NCI-H1092 treated with DMSO at 0.1 percent for 48 hours (cell line): ENCODE measurements at places on chromosomes 1 and 21.
A peak's percentile ranks its signal among the peaks of the same experiment; 100 is the strongest.

DNA sequence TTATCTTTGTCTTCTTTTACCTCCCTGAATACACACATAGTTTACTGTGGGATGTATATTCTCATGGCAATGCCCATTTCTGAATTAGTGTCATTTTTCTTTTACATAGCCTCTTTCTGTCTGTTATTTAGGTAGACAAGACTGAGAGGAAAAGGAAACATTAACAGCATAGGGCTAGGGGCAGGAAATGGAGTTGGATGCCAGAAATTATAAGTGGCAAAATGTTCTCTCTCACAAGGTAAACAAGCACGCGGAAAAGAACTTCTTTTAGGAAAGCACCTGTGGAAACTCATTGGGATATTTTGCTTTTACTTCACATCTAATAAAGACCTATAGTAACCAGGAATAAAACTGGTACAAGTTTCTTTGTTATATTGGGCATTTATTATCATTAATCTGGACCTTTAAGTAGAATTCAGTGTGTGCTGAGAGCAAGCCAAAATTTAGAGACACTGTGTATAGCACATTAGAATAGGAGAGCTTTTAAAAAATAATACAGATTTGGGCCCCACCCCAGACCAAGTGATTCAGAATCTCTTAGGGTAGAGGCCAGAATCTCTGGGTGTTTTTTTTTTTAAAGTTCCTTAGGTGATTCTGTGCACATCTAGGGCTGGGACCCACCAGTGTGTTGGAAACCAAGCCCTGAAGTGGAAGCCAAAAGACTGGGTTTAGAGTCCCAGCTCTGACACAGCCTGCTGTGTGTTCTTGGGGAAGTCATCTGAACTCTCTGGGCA lies 32.7 kb downstream of the S100A10 start:
- no peak for DNase-seq

GRCh38 chr1:211580303-211580687 lies 1.3 kb upstream of the SLC30A1 start:
- DNase-seq: no peak

DNA sequence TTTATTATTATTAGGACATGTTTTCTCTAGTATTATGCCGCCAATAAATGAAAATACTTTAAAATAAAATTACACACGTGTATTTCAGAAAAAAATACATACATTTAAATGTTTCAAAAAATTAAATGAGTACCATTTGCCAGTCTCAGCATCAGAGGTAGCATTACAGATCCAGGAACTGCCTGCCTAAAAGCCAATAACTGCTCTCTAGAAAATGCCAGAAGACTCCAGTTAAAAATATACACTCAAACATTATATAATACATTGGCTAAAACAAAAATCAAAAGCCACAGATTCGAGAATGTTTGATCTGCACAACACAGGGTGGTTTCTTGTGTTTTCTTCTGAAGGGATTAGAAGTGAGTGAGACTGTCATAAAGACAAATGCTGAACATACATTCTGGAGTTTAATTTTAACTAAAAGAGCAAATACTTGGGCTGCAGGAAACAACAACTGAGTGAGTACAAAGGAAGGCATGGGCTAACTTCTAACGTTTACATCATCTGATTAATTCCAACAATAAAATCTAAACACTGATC lies 105.5 kb downstream of the RERE start:
- no peak for DNase-seq

DNA sequence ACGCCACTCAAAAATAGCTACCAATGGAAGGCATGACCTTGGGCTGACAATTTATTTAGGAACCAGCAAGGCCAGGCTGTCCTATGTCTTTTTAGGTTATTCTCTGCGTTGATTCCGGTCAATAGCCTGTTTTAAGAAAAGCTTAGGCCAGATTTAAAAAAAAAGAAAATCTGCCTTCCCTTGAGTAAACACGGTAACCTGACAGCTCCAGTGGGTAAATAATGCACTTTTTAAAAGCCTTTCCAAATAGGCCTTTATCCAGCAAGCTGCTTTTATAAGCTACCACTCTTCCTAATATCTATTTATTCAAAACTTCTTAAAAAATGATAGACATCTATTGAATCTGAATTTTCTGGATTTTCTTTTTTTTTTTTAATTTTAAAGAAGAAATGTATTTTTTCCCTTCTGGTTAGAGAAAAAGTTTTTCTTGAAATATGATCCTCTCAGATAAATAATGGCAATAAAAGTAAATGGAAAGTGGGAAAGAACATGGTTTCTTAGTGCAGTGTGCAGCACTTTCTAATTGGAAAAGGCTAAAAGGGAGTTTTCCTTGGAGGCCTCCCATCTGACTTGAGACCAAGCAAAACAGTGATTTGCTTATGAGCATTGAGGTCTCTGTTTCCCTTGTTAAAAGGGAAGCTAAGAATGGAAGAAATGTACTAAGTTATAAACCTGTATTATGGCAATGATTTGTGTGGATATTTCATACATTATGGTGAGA lies 281.0 kb upstream of the RUNX1 start:
- DNase-seq: peak; percentile 21

DNA sequence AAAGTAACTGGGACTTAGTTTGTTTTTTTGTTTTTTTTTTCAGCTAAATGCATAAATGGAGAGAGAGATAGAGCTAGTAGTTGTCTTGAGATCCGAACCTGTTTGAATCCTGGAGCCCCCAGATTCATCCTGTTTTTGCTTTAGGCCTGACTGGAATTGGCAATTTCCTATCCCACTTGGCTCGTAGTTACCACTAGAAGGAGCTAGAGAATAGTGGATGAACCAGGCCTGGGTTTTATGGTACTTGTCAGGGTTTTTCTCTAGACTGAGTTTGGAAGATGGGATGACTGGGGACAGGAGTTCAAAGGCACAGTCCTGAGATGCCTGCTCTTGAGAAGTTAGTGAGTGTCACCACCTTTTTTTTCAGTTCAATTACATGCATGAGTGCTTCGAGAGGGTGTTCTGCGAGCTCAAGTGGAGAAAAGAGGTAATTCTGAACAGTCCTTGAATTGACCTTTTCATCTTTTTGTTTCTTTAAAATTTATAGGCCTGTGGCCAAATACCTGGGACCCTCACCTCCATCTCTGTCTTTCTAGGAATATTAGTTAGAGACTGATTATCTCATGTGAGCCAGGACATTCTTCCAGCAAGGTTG lies 23.4 kb downstream of the CELF3 start:
- DNase-seq: peak; percentile 57

GRCh38 chr21:33196941-33197374 lies 32.8 kb upstream of the IFNAR2 start:
- DNase-seq: peak; percentile 60

- no peak for DNase-seq
Observed at GRCh38 chr1:51172811-51173210, 63.3 kb upstream of the RNF11 start.

- DNase-seq: no peak
Observed at GRCh38 chr1:228875741-228876140, 140.5 kb downstream of the RHOU start.

DNA sequence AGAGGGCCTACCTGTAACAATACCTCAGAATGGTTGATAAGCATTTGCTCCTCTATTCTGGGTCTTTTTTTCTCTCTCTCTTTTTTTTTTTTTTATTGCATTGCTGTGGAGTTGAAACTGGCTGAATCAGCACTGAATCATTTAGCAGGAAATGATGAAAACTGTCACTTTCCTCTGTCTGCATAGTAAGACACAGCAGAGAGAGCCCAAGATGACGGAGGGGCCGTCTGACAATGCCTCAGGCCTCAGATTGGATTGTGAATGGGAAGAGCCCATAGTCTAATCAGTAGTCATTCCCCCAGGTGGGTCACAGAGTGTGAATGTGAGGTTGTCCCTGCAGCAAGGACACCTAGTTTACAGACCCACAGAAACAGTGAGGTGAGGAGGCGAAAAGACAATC lies 193.2 kb upstream of the PLXNA2 start:
- DNase-seq: no peak

- no peak for DNase-seq
Observed at GRCh38 chr1:86016076-86016759, 140.4 kb downstream of the COL24A1 start.

GRCh38 chr21:45522381-45522780 lies 19.9 kb downstream of the SLC19A1 start:
- no peak for DNase-seq

- DNase-seq: no peak
Observed at GRCh38 chr21:16569679-16570078, 839.9 kb downstream of the USP25 start.

- DNase-seq: no peak
Observed at GRCh38 chr1:3948344-3948743, 48.3 kb upstream of the C1orf174 start.

GRCh38 chr21:33505833-33506232 lies 14.3 kb upstream of the DNAJC28 start:
- DNase-seq: no peak

DNA sequence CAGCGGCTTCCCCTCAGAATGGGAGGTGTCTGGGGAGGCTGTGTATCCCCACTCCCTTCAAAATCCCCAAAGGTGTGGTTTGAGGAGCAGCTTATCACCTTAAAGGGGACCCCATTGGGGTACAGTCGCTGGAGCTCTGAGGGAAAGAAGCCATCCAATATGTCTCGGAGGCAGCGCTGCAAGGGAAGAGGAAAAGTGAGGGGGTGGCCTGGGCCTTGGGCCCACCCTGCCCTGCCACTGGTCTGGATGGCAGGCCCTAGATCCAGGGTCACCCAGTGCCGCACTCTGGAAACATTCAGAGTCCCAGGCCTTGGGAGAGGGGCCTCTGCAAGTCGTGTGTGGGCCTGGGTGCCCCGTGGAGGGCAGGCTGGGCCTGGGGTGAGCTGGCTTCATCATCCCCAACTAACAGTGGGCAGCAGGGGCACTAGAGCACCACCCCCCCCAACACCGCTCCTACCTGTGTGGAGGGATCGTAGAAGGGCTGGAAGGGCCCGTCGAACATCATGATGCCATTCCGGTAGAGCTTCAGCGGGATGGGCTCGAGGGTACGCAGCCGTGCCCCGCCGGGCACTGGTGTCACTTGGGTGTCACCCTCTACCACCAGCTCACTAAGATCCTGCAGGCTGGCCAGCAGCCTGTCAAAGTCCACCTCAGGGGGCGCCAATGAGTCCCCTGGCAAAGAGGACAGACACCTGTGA lies 5.6 kb downstream of the SH3BGRL3 start:
- no peak for DNase-seq

GRCh38 chr1:97668945-97669344 lies 251.9 kb downstream of the DPYD start:
- DNase-seq: no peak

DNA sequence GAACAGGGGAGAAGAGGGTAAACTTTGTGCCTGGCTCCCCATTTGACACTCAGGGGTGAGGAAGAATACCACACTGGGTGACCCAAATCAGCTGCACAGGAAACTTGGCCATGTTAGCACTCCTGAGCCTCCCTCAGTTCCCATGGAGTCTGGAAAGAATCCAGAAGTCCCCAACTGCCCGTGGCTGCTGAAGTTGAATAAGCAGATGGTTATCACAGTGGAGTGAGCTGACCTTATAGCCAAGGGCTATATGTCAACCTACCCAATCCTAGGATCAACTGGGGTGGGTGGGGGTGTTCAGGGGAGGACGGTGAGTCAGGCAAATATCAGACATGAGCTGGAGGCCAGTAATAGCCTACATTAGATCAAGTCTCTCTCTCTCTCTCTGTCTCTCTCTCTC lies 20.4 kb downstream of the KCNH1 start:
- no peak for DNase-seq

- DNase-seq: no peak
Observed at GRCh38 chr1:242735323-242735722, 210.8 kb upstream of the PLD5 start.

DNA sequence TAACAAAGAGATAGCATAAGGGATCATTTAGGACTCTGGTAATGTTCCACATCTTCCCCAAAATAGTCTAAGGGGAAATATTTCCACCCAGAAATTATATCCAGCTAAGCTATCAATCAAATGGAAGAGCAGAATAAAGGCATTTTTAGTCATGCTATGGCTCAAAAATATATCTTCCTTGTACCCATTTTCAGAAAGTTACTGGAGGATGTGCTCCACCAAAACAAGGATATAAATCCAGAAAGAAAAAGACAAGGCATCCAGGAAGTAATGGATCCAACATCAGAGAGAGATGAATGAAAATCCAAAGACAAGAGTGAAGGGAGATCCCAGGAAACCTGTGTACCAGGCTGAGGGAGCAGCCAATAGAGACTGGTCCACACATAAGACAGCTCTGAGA lies 2.7 kb upstream of the KRTAP10-8 start:
- no peak for DNase-seq

DNA sequence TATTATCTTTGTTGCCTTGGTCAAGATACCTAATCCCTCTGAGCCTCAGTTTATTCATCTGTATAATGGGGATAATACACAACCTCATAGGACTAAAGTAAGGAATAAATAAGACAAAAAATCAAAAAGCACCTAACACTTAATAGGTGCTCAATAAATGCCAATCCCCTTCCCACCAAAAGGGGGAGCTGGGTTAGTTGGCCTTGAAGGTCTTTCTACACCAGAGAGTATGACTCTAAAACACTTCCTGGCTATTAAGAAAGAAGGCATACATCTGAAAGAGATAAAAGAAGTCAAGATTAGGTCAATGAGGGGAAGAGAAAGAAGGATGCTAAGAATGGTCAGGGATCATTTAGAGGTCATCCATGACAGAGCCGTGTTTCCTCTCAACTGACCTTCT lies 11.1 kb downstream of the VSIG8 start:
- DNase-seq: no peak

DNA sequence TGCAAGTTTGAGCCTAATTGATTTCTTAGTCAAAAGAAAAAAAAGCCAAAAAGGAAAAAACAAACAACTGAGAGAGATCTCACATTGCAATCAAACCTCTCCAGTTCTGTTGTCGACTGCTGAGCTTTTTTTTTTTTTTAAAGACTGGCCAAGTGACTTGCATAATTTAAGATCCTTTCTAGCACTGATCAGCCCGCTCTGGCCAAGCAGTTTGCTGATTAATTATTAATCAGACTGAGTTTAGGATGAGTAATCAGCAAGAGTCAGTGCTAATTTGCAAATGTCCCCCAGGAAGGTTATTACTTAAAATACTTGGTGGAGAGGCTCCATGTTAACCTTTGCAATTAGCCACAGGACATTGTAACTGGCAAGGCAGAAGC lies 39.3 kb downstream of the HMGB4 start:
- no peak for DNase-seq

DNA sequence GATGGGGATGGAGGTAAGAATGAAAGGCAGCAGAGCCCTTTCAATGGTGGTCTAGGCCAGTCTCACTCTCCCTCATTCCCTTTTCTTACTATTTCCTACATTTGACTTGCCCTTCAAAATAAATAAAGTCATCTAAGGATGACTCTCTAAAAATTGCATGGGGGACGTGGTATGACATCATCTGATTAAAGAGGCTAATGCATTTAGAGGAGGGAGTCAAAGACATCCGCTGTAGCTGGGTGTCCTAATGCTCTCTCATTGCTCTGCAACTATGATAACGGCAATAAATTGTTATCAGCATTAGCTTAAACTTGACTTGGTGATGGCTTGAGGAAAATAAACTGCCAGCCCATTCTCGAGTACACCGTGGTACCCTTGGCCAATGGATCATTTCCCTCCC lies 225.6 kb upstream of the PBX1 start:
- no peak for DNase-seq
